Sigmoid colon (tissue), 7 donors: ENCODE measurements at places on chromosomes 2 and 18. TPM values are rescaled to one million over a fixed set of nuclear protein-coding genes. Genes with fewer than 3 reads are reported as not detected.

DNA sequence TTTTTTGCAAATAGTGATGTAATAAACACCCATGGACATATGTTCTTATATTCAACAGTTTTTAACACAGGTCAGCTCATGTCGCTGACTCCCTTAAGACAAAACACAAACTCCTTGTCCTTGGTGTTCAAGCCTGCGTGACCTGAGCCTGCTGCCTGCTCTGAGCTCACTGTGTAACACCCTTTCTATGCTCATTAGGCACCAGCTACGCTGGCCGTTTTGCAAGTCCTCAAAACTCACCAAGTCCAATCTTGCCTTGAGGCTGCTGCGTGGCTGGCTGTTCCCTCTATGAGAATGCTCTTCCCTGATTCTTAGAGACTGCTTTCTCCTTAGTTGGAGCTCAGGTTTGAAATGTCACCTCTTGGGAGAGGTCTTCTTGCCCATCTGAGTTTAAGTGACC lies 100.5 kb upstream of the GLI2 start:
- no peak overlapping the region for H3K4me3 ChIP-seq
- H3K27ac ChIP-seq: no peak overlapping the region
- no peaks in the 10 kb centered on the region for H3K27me3 ChIP-seq
- no peak for DNase-seq
- no peaks in the 10 kb centered on the region for H3K36me3 ChIP-seq
- H3K4me1 ChIP-seq: peaks cover 8% of the 10 kb centered on the region

DNA sequence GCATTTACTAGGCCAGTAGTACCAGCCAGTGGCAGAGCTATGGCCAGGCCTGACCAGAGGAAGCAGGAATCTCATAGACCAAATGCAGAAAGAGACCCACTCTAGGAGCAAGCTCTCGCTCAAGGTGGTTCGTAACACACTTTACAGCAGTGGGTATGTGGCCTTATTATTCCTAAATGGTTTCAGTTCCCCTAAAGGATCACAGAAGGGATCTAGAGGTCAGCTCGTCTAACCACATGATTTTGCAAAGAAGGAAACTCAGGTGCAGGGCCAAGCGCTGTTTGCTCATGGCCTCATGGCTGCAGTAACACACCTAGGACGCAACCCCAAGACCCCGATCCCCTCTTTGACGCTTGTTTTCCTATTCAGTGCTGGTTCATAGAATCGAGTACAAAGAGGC lies 65.5 kb upstream of the ATG16L1 start:
- no peak overlapping the region for H3K27ac ChIP-seq
- no peaks in the 10 kb centered on the region for H3K27me3 ChIP-seq
- H3K4me1 ChIP-seq: no peaks in the 10 kb centered on the region
- H3K36me3 ChIP-seq: no peaks in the 10 kb centered on the region
- H3K4me3 ChIP-seq: no peak overlapping the region

DNA sequence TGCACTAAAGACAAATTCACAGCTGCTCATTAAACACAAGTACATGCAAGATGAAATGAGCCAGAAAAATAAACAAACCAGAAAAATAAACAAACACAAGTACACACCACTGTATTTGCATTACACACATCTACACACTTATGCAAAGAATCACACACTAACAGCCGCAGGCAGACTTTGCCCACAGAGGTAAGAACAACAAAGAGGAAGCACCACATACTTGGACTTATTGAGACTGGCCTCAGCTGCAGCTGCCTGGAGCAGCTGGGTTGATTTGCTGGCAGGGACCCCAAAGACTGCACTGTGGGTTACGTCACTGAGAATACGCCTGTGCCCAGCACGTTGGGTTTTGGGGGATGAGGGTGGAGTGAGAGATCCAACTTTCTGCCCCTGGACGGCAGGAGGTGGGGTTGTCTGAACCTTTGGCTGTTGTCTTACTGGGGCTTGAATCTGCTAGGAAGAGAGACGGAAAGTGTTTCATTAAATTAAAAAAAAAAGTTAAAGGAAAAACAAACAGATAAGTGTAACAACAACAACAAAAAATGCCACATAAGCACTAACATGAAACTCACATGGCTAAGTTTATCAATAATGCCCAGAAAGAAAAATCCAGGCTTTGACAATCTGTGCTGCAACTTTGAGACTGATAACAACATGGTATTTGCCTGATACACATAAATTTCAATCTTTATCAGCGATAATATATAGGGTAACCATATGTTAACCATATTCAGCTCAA lies 71.9 kb upstream of the NFU1 start:
- no peak for DNase-seq
- no peak overlapping the region for H3K4me3 ChIP-seq
- no peaks in the 10 kb centered on the region for H3K4me1 ChIP-seq
- peaks cover 99% of the 10 kb centered on the region for H3K36me3 ChIP-seq
- no peaks in the 10 kb centered on the region for H3K27me3 ChIP-seq

GRCh38 chr2:216371721-216372702 lies at the start of gene MARCHF4:
TSS of gene MARCHF4 (minus strand) at chr2:216372483. CDS start at chr2:216370260, 2,223 bp downstream.
- no peaks in the 10 kb centered on the region for H3K4me1 ChIP-seq
- DNase-seq: peak; percentile 74
- H3K36me3 ChIP-seq: no peaks in the 10 kb centered on the region
- H3K4me3 ChIP-seq: peak within 1 kb of the TSS; percentile 0
- peaks cover 66% of the 10 kb centered on the region for H3K27me3 ChIP-seq
- H3K27ac ChIP-seq: no peak within 1 kb of the TSS

- H3K4me3 ChIP-seq: no peak overlapping the region
- DNase-seq: no peak
- no peaks in the 10 kb centered on the region for H3K36me3 ChIP-seq
Observed at GRCh38 chr2:156158808-156159207, 173.7 kb downstream of the NR4A2 start.

- no peak overlapping the region for H3K4me3 ChIP-seq
- H3K4me1 ChIP-seq: no peaks in the 10 kb centered on the region
- no peaks in the 10 kb centered on the region for H3K27me3 ChIP-seq
Observed at GRCh38 chr2:129742415-129743180, 236.9 kb upstream of the RAB6C start.

RNF125 gene
- 5.8 TPM for polyA plus RNA-seq

FSHR gene
- polyA plus RNA-seq: not detected

GRCh38 chr2:96531366-96531765 lies 5.2 kb upstream of the ARID5A start:
- peak overlapping the region; percentile 38 for H3K4me3 ChIP-seq
- peaks cover 80% of the 10 kb centered on the region for H3K4me1 ChIP-seq
- no peaks in the 10 kb centered on the region for H3K36me3 ChIP-seq
- H3K27ac ChIP-seq: peak overlapping the region; percentile 99
- DNase-seq: peak; percentile 70

MYO5B gene
- 52.6 TPM for polyA plus RNA-seq

DNA sequence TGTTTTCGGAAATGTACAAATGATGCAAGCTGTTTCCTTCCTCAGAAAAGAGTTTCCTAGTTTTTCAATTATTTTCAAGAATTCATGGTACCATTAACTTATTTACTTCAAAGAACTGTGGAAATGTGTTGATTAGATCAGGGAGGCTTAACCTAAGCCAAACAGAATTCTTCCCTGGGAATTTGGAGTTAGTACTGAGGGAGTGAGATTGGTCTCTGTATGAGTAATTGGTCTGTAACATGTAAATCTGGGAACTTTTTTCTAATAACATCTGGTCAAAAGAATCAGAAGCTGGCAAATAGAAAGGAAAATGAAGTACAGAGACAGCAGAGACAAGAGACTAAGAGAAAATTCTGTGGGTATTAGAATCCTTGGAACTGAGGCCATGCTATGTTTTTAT lies 145.8 kb downstream of the BABAM2 start:
- no peak for DNase-seq
- H3K27ac ChIP-seq: no peak overlapping the region
- no peak overlapping the region for H3K4me3 ChIP-seq
- H3K36me3 ChIP-seq: no peaks in the 10 kb centered on the region

- peak overlapping the region; percentile 60 for H3K27ac ChIP-seq
- no peak overlapping the region for H3K4me3 ChIP-seq
- no peak for DNase-seq
- H3K4me1 ChIP-seq: no peaks in the 10 kb centered on the region
- H3K36me3 ChIP-seq: no peaks in the 10 kb centered on the region
Observed at GRCh38 chr2:64260093-64260803, 116.0 kb upstream of the PELI1 start.

LAPTM4A gene
- polyA plus RNA-seq: 62.5 TPM

DNA sequence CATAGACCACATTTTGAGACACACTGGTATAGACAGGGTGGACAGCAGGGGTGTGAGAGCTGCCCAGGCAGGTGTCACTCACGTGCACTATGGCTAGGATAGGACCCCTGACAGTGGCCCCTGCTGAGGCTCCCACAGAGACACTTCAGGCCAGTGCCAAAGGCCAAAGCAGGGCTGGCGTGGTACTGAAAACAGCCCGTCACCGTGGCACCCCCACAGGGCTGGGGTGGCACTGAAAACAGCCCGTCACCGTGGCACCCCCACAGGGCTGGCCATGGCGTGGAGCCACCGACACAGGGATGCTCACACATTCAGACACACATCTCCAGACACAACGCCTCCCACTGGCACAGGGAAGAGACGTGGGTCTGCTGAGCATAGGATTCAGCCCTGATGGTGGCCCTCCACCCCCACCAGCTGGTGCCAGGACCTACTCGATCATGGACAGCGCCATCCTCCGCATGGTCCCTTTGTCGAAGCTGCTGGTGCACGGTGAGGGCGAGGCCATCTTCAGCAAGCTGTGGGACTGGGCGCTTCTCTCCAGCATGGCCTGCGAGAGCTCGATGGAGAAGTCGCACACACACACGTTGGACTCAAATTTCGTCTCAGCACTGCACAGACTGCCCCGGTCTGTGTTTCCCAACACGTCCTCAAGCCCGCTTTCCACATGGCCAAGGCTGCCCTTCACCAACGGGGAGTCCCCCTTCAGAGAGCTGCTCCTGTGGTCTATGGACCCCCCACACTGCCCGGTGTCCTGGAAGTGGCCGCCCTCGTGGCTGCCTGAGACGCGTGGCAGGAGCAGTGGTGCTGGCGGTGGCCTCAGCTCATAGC lies 34.1 kb downstream of the ANKMY1 start:
- peaks cover 14% of the 10 kb centered on the region for H3K4me1 ChIP-seq
- H3K36me3 ChIP-seq: no peaks in the 10 kb centered on the region
- no peak for DNase-seq
- H3K4me3 ChIP-seq: no peak overlapping the region

- no peak overlapping the region for H3K27ac ChIP-seq
- no peak overlapping the region for H3K4me3 ChIP-seq
- H3K4me1 ChIP-seq: peaks cover 16% of the 10 kb centered on the region
- H3K36me3 ChIP-seq: no peaks in the 10 kb centered on the region
- no peaks in the 10 kb centered on the region for H3K27me3 ChIP-seq
Observed at GRCh38 chr2:159982842-159983785, 79.3 kb downstream of the PLA2R1 start.

GRCh38 chr2:27914805-27915175 lies 24.3 kb downstream of the BABAM2 start:
- DNase-seq: no peak
- no peak overlapping the region for H3K4me3 ChIP-seq
- H3K27me3 ChIP-seq: no peaks in the 10 kb centered on the region
- peak overlapping the region; percentile 83 for H3K27ac ChIP-seq

HOXD1 gene
- 3.1 TPM for polyA plus RNA-seq

SPATA3 gene
- not detected for polyA plus RNA-seq

- H3K27ac ChIP-seq: no peak overlapping the region
- no peaks in the 10 kb centered on the region for H3K4me1 ChIP-seq
- no peak overlapping the region for H3K4me3 ChIP-seq
- H3K36me3 ChIP-seq: no peaks in the 10 kb centered on the region
- no peaks in the 10 kb centered on the region for H3K27me3 ChIP-seq
Observed at GRCh38 chr2:178846458-178846802, 39.2 kb upstream of the TTN start.

DNA sequence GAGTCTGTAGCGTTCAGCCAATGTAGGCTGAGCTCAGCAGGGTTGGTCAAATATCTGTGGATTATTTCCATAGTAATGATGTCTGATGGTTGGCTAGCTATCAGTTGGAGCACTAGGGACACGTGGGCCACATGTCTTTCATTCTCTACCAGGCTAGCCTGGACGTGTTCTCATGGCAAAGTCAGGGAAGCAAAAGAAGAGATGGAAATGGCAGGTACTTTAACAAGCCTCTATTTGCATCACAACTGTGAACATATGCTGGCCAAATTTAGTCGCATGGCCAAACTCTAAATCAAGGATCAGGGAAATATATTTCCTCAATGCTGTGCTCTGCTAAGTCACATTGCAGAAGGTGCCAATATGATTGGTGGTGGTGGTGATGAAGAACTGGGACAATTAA lies 371.6 kb upstream of the CHST9 start:
- no peaks in the 10 kb centered on the region for H3K4me1 ChIP-seq
- H3K27me3 ChIP-seq: no peaks in the 10 kb centered on the region
- DNase-seq: no peak
- no peak overlapping the region for H3K27ac ChIP-seq
- no peak overlapping the region for H3K4me3 ChIP-seq

GRCh38 chr2:225462945-225463344 lies 63.4 kb downstream of the NYAP2 start:
- no peaks in the 10 kb centered on the region for H3K27me3 ChIP-seq
- no peak for DNase-seq
- H3K27ac ChIP-seq: no peak overlapping the region
- H3K4me3 ChIP-seq: no peak overlapping the region

GRCh38 chr18:3332376-3332775 lies 70.4 kb downstream of the MYL12B start:
- no peak overlapping the region for H3K4me3 ChIP-seq
- no peak overlapping the region for H3K27ac ChIP-seq
- no peaks in the 10 kb centered on the region for H3K36me3 ChIP-seq
- DNase-seq: no peak
- H3K4me1 ChIP-seq: no peaks in the 10 kb centered on the region

C2orf49 gene
- polyA plus RNA-seq: 8.4 TPM

NTSR2 gene
- polyA plus RNA-seq: 0.60 TPM

DNA sequence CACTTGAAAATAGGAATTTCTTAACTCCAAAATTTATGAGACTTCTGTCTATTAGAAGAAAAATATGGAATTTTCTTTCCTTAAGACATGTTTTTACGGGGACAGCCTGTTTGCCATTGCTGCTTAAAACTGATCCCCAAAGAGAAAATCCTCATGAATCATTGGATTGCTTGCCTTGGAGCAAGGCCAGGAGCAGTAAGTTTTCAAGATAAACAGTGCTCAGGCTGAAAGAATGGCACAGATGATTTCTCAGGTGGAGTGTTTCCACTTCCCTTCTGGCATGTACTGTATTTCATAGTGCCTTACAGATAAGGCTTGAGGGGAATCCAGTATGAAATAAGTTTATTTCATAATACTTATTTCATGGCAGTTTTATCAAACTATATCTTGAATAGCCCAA lies 74.3 kb upstream of the MMADHC start:
- no peak overlapping the region for H3K27ac ChIP-seq
- H3K27me3 ChIP-seq: no peaks in the 10 kb centered on the region
- H3K4me1 ChIP-seq: no peaks in the 10 kb centered on the region
- no peak for DNase-seq

MALL gene
- 183 TPM for polyA plus RNA-seq

- no peak for DNase-seq
- no peaks in the 10 kb centered on the region for H3K27me3 ChIP-seq
- H3K36me3 ChIP-seq: no peaks in the 10 kb centered on the region
Observed at GRCh38 chr18:6161549-6161948, 253.2 kb downstream of the L3MBTL4 start.

- H3K4me3 ChIP-seq: no peak overlapping the region
- H3K27ac ChIP-seq: no peak overlapping the region
- H3K36me3 ChIP-seq: no peaks in the 10 kb centered on the region
- no peaks in the 10 kb centered on the region for H3K27me3 ChIP-seq
Observed at GRCh38 chr2:172921532-172922236, 154.0 kb upstream of the MAP3K20 start.

- no peak overlapping the region for H3K4me3 ChIP-seq
- H3K4me1 ChIP-seq: no peaks in the 10 kb centered on the region
- H3K36me3 ChIP-seq: no peaks in the 10 kb centered on the region
- no peaks in the 10 kb centered on the region for H3K27me3 ChIP-seq
Observed at GRCh38 chr2:199739413-199740110, 111.4 kb downstream of the FTCDNL1 start.

- no peaks in the 10 kb centered on the region for H3K36me3 ChIP-seq
- no peaks in the 10 kb centered on the region for H3K27me3 ChIP-seq
- no peak overlapping the region for H3K4me3 ChIP-seq
Observed at GRCh38 chr2:170586571-170587095, 128.5 kb upstream of the SP5 start.
